ENCODE measurements at places on chromosomes 7 and 10.

- no peak for DNase-seq
Observed at GRCh38 chr10:28135258-28135657, 136.4 kb upstream of the ODAD2 start.

- DNase-seq, result no peak
Observed at GRCh38 chr10:29804025-29804852, 169.5 kb upstream of the SVIL start.

- no peak for DNase-seq
Observed at GRCh38 chr7:8146106-8146787, 115.7 kb downstream of the ICA1 start.

GRCh38 chr7:80147543-80148391, 13.1 kb downstream of the GNAI1 start:
- DNase-seq, result no peak

DNA sequence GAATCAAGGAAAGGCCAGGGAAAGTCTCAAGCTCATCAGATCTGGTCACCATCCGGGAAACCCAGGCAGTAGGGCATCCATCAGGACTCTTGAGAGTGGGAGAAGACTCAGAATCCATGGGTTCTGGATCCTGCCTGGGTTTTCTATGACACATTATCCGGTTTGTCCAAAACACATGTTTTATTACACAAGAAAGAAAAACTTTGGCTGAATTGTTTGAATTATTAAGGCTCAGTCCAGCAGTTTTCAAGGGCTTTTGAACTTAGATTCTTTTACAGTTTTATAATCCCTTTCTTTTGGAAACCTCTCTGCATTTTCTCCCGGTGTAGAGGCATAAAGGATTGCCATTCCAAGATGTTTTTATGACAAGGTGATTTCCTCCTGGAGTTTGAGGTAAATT, 528.5 kb upstream of the MGMT start:
- no peak for DNase-seq

DNA sequence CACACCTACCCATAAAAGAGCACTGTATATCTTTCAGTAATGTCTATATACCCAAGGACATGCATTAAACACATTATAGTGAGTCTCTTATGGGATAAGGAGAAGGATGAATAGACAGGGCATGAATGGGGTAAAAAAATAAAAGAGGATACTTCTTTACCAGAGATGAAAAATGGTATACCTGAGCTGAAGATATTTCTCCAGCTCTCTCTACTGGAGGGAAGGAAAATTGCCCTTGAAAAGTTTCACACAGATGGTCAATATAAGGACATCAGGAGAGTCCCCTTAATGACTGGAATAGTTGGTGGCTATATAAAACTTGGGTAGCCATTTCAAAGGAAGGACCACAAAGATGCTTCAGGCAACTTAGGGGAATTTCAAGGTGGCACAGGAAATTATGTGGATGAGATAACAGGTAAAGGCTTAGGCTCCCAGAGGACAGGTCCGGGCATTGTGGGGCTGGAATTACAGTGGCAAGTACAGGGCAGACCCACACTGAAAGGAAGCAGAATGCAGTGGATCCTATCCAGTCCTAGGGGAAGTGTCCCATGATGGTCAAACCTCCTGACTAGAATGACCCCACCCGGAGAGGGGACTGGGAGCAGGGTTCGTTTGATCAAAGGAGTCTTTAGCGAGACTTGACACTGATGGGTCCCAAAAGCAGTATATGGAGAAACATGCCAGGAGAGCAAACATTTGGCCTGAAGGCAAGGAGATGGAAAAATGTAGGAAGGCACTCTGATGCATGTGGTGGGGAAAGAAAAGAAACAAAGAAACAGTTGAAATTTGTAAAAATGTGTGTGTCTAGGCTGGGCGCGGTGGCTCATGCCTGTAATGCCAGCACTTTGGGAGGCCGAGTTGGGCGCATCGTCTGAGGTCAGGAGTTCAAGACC, 35.6 kb downstream of the PLAU start:
- no peak for DNase-seq

DNA sequence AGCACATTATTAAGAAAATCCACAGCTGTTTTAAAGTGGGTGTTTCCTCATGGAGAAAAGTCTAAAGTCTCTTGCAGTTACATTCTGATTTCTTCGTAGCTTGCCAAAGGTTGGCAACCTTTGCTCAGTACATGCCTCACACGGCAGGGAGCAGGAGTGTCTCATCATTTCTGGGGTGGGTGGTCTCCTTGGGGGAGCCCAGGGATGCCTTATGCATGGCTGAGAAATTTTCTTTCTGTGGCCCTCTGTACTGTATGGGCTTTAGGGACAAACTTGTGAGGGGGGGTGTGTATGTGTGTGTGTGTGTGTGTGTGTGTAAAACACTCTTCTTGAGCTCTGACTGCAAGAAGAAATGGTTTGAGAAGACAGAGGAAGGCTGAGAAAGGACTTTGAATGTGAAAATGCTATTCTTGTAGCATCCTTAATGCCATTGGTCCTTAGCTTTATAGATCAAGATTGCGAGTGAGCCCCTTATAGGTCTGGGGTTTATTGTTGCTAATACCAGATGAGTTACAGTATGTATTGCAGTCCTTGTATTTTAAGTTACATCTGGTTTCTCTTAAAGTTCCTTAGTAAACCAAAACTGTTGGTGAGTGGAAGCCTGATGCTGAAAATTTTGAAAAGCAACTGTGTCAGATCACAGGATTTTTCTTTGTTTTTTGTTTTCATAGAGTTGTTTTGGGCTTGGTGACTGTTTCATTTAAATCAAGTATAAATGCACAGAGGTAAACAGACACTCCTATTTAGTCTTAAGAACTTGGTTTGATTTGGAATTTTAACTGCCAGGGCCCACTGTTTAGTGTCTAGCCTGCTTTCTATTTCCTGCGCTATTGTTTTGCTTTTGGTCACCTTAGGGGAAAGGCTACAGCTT, 242.0 kb downstream of the BICC1 start:
- no peak for DNase-seq
